Right ventricle myocardium superior (tissue), 1 donor: ENCODE measurements at places on chromosomes 12 and 14.
A peak's percentile ranks its signal among the peaks of the same experiment; 100 is the strongest.

- no peak for DNase-seq
These were observed 339.3 kb downstream of the BCL11B start for GRCh38 chr14:98932431-98933325.

DNA sequence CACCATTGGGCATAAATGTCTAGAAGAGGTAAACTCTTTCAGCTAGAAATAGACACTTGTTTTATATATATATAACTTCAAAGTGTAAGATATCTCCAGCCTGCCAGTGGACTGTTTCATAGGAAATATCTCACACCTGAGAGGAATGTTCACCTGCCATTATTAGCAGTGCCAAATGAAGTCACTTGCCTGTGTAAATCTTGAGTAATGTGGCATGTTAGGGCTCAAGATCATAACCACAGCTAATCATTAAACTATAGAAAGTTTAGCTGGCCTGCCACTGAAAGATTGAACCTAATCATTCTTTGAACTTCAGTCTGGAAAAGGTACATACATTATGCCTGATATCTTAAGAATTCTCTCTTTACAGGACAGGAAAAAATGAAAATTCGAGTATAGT is 25.5 kb upstream of the KCNJ8 start:
- no peak for DNase-seq

DNA sequence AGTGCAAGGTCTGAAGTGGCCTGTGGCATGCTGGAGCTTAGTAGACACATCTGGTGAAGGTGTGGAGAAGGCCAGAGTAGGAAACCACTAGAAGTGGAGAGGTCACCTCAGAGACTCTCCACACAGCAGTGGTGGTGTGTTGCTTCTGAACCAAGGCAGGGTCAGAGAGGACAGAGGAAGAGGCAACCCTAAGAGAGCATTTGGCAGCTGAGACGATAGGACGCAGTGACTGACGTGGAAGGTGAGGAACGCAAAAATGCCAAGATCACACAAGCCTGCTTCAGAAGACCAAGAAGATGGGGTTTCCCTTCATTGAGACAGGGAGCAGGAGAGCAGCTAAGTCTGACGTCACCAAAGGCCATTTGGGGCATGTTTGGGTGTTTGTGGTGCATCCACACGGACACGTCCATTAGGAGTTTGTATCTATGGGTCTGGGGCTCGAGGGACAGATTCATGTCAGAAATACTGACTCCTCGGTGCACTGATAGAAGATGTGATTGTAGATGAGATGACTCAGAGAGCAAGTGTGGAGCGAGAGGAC is 338.1 kb downstream of the CACNA1C start:
- DNase-seq: no peak

DNA sequence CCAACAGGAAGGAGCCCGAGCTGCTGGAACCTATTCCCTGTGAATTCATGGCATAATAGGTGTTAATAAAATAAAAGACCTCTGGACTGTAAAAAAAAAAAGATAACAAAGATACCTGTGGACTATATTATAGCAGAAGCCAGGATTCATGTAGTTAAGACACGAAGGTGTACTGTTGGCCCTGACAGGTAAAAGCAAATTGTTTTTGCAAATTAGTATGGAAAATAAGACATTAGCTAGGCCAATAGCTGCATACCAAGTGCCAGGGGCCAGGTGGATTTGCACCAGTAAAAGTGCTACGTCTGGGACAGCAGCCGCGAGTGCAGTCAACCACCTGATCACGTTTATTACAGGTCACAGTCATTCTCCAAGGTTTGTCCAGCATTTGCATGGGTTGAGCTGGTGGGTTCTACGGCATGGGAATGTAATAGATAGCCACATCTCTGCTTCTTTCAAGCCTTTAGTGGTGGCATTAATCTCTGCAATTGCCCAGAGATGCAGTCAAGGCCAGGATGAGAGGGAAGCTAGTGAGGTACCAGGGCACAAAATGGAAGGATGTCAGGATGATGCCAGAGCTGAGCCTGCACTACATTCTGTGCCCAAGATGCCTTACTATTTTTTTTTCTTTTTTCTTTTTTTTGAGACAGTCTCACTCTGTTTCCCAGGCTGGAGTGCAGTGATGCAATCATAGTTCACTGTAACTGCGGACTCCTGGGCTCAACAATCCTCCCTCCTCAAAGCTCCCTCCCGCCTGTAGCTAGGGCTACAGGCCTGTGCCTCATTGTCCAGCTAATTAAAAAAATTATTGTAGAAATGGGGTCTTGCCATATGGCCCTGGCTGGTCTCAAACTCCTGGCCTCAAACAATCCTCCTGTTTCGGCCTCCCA is 26.3 kb downstream of the TNFAIP2 start:
- DNase-seq: no peak

DNA sequence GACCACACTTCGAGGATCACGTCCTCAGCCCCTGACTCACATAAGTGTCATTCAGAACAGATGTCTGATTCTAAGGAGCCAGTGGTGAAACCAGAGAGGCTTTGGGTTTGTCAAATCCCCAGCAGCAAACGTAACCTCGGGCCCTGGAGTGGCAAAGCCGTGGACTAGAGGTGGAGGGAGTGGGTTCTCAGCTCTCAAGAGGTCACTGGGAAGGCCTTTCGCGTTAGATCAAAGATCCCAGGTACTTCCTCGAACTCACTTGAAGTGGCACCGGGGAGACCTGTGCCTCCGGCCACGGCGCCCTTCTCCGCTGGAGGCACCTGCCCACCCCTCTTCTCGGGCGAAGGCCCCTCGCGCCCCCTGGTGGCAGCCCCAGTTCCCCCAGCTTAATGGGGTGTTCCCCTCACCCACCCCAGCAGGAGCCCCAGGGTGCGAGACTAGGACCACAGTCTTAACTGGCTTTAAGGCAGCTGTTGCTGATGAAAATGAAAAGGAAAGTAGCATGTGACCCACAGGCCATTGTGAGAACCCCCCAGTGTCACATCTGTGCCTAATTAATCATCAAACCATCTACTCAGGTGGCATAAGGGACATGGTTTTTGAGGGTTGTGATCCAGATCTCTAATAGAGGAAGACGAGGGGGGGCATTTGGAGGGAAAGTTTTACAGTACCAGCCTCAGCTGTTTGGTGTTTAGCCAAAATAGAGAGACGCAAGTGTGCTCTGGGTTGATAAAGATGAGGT is 672 bp upstream of the ESR2 start:
- peak; percentile 81 for DNase-seq

DNA sequence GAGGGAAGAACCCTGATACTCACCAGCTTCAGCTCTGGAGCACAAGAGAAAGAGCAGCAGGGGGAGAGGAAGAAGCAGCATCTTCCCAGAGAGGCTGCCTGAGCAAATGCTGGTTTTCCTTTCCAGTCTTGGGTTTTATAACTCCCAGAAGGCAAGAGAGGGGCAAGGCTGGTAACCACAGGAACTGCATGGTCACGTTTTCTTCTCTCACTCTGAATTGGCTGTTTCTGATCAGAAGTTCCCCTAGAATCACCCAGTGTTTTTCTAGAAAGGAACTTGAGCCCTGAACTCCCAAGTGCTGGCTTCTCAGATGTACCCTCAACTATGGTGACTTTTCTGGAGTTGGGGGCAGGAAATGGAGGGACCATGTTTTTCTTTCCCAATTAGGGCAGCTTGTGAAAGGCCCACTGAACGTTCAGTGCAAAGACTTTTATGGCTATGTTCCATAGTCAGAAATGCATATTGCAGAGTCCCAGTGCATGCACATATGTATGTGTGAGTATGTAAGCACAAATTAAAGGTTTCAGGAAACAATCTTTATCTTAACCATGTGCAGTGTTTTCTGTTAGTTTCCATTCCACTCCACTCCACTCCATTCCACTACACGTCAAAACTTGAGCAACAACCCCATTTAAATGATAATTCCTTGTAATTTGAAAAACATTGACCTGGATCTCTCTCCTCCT is at the start of gene CMA1:
Gene CMA1 (minus strand): TSS at position 111 of the 686 bp plus-strand sequence. CDS start 30 bp downstream, at position 81.
- DNase-seq: no peak

DNA sequence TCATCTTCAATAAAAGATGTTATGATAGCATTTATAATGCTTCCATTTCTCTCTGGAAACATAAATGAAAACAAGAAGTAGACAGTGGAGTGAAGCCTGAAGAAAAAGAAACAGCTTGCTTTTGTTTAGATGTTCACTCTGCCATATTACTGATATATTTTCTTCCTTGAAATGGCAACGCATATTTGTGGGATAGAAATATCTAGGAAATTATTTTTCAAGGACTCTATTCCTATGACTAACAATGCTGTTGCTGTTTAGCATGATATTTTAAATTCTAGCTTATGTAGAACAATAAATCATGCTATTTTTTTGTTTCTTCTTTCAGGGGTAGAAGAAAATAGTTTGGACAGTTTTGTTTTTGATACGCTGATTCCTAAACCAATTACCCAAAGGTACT is 359.0 kb downstream of the NAV3 start:
- no peak for DNase-seq

DNA sequence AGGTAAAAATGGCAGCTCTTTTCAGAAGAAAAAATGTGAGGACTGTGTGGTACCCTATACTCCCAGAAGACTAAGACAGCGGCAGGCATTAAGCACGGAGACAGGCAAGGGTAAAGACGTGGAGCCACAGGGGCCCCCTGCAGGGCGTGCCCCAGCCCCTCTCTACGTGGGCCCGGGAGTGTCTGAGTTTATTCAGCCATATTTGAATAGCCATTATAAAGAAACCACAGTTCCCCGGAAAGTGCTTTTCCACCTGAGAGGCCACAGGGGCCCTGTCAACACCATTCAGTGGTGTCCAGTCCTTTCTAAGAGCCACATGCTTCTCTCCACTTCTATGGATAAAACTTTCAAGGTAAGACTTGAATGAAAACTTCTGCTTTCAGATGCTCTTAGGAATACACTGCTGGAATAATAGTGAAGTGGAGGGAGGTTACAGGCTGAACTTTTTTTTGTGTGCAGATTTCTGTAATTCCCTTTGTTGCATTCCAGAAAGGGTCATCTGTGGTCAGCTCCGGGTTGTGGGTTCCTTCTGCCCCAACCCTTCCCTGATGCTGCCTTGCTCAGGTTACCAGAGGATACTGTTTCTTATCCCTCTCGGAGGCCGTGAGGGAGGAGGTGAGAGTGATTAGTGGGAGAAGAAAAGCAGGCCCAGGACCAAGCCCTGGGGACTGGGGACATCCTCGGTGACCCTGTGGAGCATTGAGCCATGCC is 58.4 kb downstream of the SLC25A47 start:
- DNase-seq: no peak

GRCh38 chr14:106436310-106436905 is 910.0 kb downstream of the TMEM121 start:
- DNase-seq: peak; percentile 47

DNA sequence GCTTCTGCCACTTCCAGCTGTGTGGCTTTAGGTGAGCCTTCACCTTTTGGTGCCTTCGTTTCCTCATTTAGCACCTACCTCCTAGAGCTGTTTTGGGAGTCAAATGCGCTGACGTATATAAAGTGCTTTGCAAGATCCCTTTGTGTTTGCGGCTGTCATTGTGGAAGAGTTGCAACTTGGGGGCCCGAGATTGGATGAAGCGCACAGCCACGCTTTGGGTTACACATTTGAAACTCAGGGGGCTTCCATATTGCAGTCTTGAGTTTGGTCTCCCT is 636 bp upstream of the ARL6IP4 start:
- no peak for DNase-seq

DNA sequence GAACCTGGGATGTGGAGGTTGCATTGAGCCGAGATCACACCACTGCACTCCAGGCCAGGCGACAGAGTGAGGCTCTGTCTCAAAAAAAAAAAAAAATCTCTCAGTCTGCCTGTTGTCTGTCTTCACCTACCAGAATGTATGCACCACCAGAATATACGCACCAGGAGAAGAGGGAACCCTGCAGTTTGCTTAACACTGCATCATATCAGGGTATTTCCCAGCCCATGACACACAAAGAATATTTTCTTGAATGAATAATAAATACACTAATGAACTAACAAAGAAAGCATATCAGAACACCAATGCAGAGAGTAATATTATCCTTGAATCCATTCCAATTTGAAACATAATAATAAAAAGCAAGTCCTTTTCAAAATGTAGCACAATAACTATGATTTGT is 44.2 kb upstream of the FOXN3 start:
- DNase-seq: no peak

DNA sequence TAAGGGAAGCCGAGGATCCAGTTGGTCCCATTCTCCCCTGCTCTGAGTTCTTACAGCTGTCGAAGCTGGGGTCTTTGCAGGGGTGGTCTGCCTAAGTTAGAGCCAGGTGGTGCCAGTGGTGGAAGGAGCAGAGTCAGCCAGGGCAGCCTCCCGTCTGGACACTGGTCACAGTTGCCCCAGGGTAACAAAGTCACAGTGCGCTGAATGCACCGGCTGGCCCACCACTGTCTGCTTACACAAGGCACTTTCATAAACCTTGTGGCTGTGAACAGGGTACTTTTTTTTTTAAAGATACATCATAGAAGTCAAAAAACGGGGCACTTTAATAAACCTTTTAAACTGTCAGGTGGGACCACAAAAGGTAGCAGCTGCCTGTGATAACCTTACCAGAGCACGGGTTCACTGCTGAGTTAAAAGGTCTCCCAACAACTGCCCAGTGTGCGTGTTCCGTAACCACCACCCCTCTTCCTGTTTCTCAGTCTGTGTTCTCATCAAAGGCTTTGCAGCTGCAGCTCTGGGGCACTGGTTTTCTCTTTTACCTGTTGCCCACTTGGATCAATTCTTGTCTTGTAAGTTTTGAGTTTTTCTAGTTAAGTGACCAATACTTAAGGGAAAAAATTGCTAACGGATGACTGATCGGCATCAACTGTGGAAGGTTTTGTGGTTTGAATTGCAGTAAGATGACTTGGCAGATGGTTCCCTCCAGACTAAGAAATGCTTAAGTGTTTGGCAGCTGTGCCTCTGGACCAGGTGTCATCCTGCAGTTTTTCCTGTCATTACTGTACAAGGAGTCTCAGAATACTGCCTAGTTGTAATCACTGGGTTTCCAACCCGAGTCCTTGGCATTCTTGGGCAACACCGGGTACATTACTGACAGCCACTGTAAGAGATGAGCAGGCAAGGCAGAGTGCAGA is 55.9 kb downstream of the DYNC1H1 start:
- DNase-seq: no peak

- DNase-seq: no peak
These were observed 27.2 kb downstream of the TSPAN8 start for GRCh38 chr12:71130521-71131069.

DNA sequence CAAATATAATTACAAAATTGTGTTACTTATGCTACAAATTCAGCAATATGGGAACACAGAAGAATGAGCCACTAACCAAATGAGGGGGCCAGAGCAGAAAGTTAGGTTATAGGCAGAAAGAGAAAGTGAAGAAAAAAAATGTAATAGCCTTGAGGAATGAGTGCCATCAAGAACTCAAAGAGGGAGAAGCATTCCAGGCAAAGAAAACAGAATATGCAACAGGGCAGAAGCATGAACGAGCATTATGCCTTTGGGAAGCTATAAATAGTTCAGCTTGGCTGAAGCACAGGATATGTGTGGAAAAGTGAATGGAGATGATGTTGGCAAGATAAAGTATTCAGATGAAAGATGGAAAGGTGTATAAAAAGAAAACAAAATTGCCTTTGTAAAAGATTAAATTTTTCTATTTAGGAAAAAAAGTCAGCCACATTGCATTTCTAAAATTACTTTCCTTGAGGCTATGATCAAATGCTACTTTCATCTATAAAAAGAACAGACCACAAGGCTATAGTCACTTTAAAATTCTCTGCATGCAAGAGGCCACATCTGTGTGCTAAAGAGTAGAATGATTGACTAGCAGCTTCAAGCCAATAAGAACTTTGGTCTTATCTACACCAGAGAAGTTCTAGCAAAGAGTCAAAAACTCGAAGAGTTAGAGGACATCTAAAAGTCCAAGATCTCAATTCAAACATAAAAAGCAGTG is 193.6 kb upstream of the GARIN6 start:
- no peak for DNase-seq
